ENCODE measurements at places on chromosomes 16 and 17. TPM values are rescaled to one million over a fixed set of nuclear protein-coding genes. Genes with fewer than 3 reads are reported as not detected.

Gene KRTAP4-6
- not detected for polyA plus RNA-seq

Gene XAF1
- 10.0 TPM for polyA plus RNA-seq

Gene USP43
- 0.42 TPM for polyA plus RNA-seq

GRCh38 chr17:78147315-78147998 is 1.3 kb downstream of the C17orf99 start:
- no peak for DNase-seq

DNA sequence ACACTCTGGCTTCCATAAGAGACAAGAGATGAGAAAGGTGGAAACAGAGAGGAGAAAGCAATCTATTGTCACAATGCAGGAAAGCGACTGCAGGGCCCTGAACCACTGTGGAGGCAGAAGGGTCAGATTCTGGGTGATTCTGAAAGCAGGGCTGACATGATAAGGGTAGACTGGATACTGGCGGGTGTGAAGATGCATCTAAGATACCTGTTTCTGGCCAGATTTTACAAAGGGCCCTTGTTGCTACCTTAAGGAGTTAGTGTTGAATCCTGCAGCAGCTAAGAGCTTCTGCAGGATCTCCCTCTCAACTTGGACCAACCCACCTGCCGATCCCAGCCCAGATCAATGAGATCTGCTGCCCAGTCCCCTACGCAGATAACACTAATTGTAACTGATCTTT is 6.1 kb upstream of the MEFV start:
- DNase-seq: no peak

GRCh38 chr17:2375406-2375805 is 25.5 kb downstream of the MNT start:
- no peak for DNase-seq

GRCh38 chr17:49013311-49014213 is 16.4 kb downstream of the IGF2BP1 start:
- no peak for DNase-seq

- no peak for DNase-seq
Measured at GRCh38 chr17:50459756-50460155, 8.9 kb downstream of the CHAD start.

GRCh38 chr17:78266771-78267170 is 35.3 kb downstream of the TMEM235 start:
- DNase-seq: no peak

DNA sequence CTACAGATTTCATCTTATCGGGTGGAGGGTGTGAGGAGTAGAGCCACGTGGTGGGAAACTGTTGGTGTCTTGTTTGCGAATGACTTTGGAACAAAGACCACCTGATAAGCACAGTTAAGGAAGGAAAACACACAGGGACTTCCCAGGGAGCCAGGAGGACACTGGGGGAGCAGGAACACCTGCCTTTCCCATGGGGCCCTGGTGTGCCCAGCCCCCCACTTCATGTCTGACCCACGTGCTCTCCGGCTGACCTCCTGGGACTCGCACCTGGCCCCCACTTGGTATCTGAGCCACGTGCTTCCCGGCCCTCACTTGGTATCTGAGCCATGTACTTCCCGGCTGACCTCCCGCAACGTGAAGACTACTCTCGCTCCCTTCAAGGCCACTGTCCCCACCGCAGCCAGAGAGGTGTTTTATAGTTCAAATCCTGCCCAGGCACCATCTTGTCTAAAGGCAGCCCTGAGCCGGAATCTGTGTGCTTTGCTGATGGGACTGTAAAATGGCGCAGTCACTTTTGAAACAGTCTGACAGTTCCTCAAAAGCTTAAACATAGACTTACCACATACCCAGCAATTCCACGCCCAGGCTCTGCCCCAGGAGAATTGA is 5.4 kb upstream of the CSNK1D start:
- no peak for DNase-seq

GRCh38 chr17:76086384-76086783 is 7.4 kb downstream of the ZACN start:
- no peak for DNase-seq

DNA sequence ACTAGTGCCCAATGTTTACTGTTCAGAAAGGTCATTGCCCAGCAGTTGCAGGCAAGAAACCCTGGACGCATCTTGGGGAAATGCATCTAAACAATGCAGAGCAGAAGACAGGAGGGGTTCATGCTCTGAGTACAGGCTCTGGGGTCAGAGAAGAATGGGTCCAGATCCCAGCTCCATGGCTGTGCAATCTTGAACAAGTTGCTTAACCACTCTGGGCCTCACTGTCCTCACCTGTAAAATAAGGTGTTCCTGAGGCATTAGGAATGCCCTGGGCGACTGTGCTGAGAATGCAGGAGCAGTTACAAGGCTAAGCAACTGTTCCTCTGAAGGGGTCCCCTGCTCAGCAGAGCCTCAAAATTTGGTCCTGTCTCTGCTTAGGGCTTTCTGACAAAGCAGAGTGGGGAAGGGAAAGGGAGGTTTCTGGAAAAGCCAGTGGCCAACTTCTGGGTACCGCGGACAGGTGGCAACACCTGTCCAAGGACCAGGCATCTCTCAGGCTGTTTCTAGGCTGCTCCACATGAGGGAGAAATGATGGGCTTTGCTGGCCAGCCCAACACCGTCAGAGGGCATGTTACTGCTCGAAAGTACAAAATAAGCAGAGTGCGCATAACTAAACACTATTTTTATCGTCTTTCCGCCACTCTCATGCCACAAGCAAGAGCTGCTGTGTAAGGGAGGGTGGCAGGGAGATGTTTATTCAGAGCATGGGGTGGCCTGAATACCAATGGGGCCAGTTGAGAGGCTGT is 176.8 kb downstream of the XYLT1 start:
- DNase-seq: no peak

- DNase-seq: no peak
Measured at GRCh38 chr16:28820016-28820415, 2.8 kb upstream of the ATXN2L start.

GRCh38 chr17:31413874-31414549 is 22.5 kb downstream of the RAB11FIP4 start:
- no peak for DNase-seq

All from forelimb muscle (tissue), 1 donor.